ENCODE measurements at places on chromosomes 3 and 15.

DNA sequence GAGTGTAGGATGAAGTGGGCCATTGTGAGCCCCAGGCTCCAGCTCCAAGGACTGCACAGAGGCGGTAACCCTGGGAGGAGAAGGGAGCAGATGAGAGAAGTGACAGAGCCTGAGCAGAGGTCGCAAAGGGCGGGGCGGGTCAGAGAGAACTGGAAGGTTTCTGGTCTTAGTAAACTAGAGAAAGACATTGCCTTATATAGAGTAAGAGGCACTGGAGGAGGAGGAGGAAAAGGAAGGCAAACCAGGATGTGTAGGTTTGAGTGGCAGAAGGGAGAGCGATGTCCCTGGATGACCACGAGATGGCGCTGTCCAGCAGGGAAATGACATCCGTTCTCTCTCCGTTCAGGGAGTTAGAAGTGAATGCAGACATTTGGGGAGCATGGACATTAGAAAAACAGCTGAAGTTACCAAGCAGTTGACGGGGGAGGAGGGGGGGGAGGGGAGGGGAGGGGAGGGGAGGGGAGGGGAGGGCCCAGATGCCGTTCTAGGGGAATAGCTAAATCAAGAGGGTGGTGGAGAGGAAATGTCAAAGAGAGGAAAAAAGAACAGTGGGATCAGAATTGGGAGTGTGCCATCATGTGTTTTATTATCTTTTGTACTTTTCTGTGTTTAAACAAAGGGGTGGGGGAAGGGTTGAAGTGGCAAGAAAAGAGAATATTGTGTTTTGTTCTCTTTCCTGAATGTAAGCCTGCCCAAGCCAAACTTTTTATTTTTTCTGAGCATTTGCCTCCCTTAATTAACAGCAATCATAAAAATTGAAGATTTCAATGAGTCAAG is 48.8 kb downstream of the STARD5 start:
- peak; percentile 84 for DNase-seq

- no peak for DNase-seq
These were observed 41.8 kb downstream of the SLC24A1 start for GRCh38 chr15:65663521-65663920.

DNA sequence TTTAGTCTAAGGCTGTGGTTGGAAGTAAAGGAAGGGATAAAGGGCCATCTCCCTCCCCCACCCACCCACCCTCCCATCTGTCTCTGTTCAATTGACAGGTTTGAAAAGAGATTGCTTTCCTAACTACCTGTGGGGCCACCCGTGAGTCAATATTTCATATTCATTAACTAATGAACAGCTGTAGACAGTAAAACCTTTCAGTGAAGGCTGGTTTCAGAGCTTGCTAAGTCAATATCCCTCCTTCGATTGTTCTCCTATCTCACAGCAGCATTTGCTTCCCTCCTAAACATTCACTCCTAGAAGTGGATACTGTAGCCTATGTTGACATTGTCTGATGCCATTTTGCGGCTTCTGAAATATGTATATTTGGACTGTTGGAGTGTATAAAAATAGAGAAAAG is 85.9 kb upstream of the SYNPR start:
- no peak for DNase-seq

DNA sequence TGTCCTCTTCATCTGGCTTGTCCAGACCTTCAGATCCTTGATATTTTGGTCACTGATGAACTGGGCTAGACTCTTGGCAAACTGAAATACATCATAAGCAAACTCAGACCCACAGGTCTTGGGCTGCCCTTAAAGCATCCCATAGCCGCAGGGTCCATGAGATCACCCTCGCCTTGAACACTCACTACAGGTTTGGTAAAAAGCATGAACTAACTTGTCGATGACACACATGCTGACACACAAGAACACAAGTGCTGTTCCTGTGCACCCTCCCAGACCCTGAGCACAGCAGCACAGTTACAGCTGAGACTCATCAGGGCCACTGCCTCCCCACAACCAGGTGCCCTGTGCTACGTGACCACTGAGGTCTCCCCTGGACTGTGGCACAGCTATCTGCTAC is 21.0 kb downstream of the PFKFB4 start:
- DNase-seq = no peak

DNA sequence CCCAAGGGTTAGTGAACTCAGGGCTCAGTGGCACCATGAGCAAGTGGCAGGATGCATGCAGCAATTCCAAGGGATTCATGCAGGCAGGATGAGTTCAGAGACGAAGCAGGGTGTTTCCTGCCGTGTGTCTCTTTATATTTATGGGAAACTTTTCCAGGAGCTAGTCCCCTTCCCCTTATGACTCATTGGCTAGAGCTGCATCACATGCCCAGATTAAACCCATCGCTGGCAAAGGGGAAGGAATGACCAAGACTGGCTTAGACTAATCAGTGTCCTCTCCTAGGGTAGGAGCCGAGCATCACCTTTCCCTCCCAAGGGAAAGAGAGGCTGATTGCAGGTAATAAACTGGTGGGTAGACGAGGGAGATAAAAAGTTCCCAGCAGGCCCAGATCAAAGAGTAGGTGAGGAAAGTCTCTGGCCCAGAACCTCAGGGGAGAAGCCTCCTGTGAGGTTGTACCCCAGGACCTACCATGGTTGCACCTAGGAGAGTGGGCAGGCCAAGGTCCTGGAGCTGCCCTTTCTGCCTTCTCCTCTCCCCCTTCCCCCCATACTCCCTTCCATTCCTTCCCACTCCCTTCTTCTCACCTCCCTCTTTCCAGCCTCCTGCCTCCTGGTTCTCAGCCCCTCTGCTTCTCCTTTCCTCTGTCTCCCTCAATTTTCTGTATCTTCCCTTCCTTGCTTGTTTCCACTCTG is 67.8 kb upstream of the ITGA11 start:
- no peak for DNase-seq

DNA sequence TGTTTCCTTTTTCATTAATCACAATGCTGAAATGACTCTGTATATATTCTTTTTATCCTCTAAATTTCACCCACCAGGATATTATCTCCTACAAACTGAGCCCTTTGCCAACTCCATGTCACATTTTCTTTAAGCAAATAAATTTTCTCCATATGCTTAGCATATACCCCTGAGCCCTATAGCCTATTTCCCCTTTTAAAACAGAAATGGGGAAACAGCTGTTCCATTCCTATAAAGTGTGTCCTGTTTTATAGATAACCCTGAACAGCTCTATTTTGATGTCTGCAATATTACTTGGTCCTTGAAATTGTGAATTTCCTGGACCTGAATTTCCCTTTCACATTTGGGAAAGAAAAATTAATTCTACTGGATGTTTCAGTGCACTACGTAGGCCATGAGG is 15.6 kb upstream of the FILIP1L start:
- DNase-seq = no peak

DNA sequence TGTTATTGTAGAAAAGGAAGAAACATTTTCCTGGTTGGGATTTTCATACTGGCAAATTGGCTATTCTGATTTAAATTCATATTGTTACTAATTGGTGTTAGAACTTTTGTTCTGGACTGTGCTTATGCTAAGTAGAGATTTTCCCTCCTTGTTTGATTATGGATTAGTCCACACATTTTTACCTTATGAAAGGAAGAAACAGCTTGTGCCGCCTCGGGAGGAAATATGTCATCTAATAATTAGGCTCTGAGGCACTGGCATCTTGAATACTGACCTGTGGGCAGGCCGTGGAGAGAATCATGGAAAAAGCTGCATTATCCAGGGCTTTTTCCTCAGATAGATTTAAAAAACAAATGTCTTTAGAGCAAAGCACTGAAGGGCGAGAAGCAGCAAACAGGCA is 344.3 kb upstream of the TBL1XR1 start:
- DNase-seq = no peak

GRCh38 chr3:50971487-50971924 is 296.8 kb downstream of the DOCK3 start:
- peak; percentile 28 for DNase-seq

GRCh38 chr3:16374047-16374934 is 109.3 kb downstream of the OXNAD1 start:
- DNase-seq = no peak

GRCh38 chr3:10357592-10358308 is 36.8 kb upstream of the SEC13 start:
- no peak for DNase-seq

DNA sequence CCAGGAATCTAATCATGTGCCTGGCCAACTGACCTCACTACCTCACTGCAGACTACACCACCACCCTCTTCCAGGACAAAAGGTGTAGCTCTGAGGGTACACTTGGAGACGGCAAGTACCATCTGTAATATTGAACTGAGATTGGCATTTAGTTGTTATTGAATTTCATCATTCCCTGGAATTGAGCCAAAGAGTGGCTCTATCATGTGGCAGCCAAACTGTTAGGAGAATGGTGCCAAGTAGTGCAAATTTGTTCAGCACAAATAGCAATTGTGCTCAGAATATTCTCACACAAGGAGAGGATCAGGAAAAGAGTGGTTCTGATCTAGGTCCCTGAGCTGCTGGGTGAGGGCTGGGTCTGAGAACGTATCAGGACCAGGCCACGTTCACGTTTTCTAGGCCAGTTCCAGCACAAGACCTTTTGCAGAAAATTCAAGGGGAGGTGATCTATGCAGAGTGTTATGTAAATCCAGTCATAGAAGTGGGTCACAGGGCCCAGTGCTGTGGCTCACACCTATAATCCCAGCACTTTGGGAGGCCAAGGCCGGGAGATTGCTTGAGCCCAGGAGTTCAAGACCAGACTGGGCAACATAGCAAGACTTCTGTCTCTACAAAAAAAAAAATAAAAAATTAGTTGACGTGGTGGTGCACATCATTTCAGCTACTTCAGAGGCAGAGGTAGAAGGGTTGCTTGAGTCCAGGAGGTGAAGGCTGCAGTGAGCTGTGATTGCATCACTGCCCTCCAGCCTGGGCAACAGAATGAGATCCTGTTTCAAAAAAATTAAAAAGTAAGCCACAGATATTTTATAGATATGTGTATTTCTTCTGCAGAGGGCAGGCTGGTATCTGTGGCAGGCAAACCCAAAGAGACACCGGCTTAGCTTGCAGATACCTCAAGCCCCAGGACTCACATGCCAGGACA is 31.9 kb upstream of the CFAP161 start:
- DNase-seq = no peak

GRCh38 chr3:79436387-79436786 is 331.4 kb downstream of the ROBO1 start:
- no peak for DNase-seq

- no peak for DNase-seq
These were observed 15.8 kb upstream of the NFKBIZ start for GRCh38 chr3:101833446-101833974.

DNA sequence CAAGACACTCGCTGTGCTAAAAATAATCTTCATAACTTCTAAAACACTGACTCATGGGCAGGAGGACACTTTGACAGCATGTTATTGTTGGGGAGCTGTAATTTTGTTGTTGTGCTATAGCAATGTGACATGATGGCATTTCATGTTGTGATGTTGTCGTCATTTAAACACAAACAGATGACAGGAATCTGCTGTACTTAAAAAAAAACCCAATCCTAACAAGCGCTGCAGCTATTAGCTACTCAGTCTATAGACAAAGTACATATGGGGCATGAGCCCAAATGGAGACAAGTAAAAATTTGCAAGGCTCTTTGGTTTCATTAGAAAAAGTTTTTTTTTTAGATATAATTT is 828 bp upstream of the ATOSA start:
- no peak for DNase-seq

GRCh38 chr15:38650384-38650783 is 85.8 kb upstream of the RASGRP1 start:
- DNase-seq = no peak

GRCh38 chr15:57220205-57220604 is 156.1 kb upstream of the CGNL1 start:
- no peak for DNase-seq

GRCh38 chr15:64772488-64772887 is 2.9 kb downstream of the RBPMS2 start:
- DNase-seq = no peak

GRCh38 chr15:77038312-77039216 is 32.3 kb downstream of the TSPAN3 start:
- no peak for DNase-seq

- no peak for DNase-seq
These were observed 3.3 kb downstream of the ETV5 start for GRCh38 chr3:186105543-186105942.

GRCh38 chr3:153163393-153163724 is 1.3 kb downstream of the RAP2B start:
- DNase-seq = no peak

GRCh38 chr15:101533371-101534140 is 44.0 kb upstream of the PCSK6 start:
- no peak for DNase-seq

GRCh38 chr3:138591392-138591791 is 2.7 kb downstream of the CEP70 start:
- no peak for DNase-seq

DNA sequence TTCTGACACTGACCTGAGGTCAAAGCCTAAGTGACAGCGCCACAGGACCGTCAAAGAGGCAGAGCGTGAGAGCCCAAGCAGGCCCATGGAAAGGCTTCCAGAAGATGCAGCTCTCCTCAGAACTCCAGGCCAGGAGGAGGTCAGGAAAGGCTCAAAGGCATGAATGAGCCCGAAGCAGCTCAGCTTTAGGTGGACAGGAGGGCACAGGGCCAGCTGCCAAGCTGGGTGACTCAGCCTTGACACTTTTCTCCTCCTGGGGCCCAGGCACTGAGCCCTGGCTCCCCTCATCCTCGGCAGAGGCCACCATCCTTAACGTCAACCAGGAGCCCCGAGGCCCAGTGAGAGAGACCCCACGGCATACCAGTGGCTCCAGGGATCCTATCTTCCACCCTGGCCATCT is 62.9 kb downstream of the ADCY5 start:
- DNase-seq = no peak

- no peak for DNase-seq
These were observed 280.4 kb downstream of the BBX start for GRCh38 chr3:107803170-107803569.

DNA sequence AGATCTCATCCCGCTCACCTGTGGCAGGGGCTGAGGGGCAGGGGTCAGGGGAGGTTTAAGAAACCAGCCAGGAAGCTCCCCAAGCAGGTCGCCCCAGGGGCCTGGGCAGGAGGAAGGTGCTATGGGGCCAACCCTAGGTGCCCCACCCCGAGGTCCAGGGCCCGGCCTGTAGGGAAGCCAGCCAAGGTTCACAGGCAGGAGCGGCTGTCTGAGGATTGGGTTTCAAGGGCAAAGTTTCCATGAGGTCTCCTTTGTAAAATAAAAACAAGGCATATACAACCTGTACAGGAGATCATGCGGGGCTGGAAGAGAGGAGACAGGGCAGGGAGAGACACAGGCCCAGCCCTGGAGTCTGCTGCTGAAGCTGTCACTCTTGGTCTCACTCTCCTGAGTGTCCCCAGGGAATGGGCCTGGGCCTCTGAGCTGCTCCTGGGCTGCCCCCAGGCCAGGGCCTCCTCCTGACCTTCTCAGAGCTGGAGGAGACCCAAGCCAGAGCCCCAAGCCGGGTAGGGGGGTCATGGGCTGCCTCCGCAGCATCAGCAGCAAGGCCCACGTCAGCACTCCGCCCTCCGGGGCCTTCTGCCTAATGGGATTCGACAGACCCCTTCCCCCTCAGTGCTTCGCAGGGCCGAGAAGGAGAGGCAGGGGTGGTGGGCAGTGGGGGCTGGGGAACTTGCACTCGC is 5.5 kb downstream of the CPLX3 start:
- DNase-seq = no peak

GRCh38 chr3:123163141-123163540 is 38.6 kb upstream of the SEC22A start:
- DNase-seq = no peak
